ENCODE measurements at places on chromosomes 16 and 17.

DNA sequence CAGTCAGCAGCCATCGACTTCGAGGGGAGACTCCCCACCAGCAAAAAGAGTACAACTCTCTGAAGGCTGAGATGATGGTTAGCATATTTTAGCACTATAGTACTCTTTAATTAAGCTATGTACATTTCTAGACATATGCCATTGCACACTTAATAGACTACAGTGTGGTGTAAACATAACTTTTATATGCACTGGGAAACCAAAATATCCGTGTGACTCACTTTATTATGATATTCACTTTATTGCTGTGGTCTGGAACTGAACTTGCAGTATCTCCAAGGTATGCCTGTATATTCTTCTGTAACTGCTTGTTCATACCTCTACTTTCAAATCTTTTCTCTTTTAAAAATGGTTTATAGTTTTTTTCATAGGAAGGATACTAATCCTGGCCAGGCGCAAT, 11.0 kb upstream of the NXPH3 start:
- DNase-seq = no peak

GRCh38 chr17:68953340-68953997, 1.7 kb downstream of the ABCA8 start:
- no peak for DNase-seq

DNA sequence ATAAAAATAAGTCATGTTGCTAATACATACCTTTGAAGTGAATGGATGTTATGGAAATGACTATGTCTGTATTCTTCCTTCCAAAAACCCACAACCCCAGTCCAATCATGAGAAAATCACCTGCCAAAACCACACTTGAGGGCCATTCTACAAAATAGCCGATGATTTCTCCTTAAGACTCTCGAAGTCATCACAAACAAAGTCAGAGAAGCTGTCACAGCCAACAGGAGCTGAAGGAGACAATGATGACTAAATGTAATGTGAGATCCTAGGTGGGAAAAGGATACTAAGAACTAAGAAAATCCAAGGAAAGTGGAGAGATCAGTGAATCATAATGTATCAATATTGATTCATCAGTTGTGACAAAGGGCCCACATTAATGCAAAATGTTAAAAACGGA, 432.9 kb upstream of the DYNLRB2 start:
- DNase-seq = no peak

DNA sequence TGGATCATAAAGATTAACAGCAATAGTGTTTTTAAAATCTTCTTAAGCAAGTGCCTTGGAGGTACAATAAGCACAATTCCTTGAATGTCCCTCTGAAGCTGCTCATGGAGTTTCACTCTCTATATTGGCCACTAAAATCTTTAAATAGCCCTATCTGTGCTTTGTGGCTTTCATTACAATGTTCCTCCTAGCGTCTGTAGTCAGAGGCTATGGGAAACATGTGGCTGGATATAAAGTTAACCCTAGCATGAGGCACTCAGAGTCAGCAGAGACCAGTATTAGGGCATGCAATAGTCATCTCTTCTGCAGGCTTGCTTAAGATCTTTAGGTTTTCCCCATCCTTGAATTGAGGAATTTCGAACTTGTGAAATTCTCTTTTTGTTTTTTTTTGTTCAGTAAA, 668.2 kb downstream of the CDH11 start:
- DNase-seq = no peak

GRCh38 chr17:28547096-28547622, 5.3 kb downstream of the UNC119 start:
- no peak for DNase-seq

DNA sequence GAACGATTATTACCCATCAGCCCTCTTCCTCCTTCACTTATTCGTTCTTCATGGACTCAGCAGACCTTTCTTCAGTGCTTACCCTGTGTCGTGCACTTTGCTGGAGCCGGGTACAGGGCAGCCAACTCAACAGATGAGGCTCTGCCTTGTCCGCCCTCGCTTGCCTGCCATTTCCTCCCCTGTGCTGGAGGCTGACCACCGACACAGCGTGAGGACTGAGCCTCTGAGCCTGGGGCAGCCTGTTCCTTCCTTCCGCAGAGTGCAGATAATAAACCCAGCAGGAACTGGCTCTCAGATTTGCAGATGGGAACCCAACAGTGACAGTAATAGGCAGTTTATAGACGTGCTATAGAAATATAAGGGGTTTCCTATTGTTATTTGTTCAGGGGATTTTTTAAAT, 7.0 kb upstream of the SLC39A11 start:
- DNase-seq = no peak

GRCh38 chr17:44558334-44558709, 1.0 kb downstream of the FZD2 start:
- DNase-seq = no peak

GRCh38 chr17:48636177-48637018, 10.2 kb upstream of the HOXB9 start:
- peak; percentile 67 for DNase-seq

- peak; percentile 33 for DNase-seq
Measured at GRCh38 chr16:56279132-56279531, 87.8 kb downstream of the GNAO1 start.

DNA sequence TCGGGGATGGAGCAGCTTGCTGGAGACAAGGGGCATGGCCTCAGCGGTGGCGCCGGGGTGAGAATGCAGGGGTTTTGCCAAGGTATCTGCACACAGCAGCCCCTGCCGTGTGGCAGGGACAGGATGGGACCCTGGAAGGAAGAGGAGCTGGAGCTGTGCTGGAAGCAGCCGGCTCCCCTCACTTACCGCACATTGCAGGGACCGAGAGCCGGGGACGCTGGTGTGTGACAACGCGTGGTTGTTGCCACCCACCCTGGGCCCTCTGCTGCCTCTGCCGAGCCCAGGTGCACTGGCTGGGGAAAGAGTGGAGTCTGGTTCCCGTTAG, 3.0 kb downstream of the NUBP2 start:
- DNase-seq = no peak

- no peak for DNase-seq
Measured at GRCh38 chr16:82954224-82954929, 327.6 kb downstream of the CDH13 start.

All from T-helper 2 cell treated with Interferon-gamma antibody and Interleukin-4, amounts not matched to agents 5 μg/mL and 100 μg/mL, for 36 hours (primary cell).